Non-pigmented ciliary epithelial cell (primary cell): ENCODE measurements at places on chromosomes 11 and 22.

- no peak for DNase-seq
Observed at GRCh38 chr22:30990690-30991089, 21.6 kb downstream of the TUG1 start.

- no peak for DNase-seq
Observed at GRCh38 chr22:47373648-47374272, 611.3 kb downstream of the TBC1D22A start.

DNA sequence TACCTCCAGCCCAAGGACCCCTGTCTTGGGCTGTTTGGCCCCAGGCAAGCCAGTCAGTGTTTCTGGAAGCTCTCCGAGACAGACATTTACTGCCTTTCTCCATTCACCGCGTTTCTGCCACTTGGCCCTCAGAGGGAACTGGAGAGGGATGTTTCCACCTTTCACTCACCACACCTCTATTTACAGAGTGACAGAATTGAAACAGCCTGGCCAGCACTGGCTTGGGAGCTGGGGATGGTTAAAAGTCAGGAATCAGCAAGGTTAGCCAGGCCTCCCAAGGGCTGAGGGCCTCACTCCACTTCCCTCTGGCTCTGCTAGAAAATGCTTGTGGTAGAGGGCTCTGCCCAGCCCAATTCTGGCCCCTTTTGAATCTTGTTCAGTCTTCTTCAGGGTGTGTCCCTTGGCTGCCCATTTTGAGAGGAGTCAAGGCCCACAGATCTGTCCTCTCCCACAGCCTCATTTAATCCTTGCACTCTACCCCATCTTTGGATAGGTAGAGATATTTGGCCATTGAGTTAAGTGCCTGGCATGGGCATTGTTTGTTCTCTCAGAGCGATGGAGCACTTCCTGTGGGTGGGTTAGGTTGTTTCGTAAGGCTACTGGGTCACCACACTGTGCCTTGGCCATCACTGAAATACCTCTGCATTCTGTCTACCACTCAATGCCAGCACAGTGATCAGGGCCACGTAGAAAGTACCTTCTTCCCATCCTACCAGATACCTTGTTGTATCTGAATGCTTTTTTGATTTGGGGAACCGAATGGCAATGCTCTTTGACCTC, 119.2 kb downstream of the MICAL2 start:
- no peak for DNase-seq

GRCh38 chr11:127592371-127592770, 591.8 kb upstream of the KIRREL3 start:
- DNase-seq: no peak

- no peak for DNase-seq
Observed at GRCh38 chr11:71421392-71421950, 26.7 kb downstream of the DHCR7 start.

DNA sequence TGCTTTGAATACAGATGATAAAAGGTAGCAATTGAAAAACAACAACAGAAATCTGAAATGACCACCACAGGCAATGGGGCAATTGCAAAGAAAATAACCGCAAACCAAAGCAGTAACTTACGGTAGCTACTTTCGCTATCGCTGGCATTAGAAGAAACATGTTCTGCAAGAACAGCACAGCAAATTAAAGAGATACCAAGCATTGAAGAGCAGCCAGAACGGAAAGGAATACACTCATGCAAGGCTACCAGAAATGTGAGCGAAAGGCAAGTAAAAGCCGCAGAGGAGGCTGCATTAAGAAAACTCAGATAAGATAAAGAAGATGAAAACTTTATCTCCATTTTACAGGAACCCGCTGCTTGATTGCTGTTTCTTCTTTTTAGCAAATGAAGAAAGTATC, 194.1 kb upstream of the CCDC90B start:
- no peak for DNase-seq

GRCh38 chr11:71996946-71997345, 1.8 kb upstream of the IL18BP start:
- DNase-seq: no peak

- peak; percentile 31 for DNase-seq
Observed at GRCh38 chr22:45154383-45154782, 9.3 kb upstream of the NUP50 start.

DNA sequence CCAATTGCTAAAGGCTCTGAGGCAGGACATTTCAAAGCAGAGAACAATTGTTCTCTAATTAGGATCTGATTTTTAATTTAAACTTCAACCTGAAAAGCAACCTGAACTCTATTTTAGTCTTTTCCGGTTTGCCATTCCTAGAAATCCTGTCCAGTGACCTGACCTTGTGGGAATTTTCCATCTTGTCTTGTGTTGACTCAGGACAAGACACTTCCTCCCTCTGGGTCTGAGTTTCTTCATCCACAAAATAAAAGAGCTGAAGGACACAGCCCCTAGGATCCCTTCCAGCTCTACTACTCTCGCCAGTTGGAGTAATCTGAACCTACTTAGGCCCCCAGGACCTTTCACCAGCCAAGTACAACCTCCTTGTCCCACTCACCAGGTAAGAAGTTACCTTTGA, 66.5 kb upstream of the POU2AF1 start:
- no peak for DNase-seq

- no peak for DNase-seq
Observed at GRCh38 chr11:115581871-115582639, 77.8 kb upstream of the CADM1 start.

DNA sequence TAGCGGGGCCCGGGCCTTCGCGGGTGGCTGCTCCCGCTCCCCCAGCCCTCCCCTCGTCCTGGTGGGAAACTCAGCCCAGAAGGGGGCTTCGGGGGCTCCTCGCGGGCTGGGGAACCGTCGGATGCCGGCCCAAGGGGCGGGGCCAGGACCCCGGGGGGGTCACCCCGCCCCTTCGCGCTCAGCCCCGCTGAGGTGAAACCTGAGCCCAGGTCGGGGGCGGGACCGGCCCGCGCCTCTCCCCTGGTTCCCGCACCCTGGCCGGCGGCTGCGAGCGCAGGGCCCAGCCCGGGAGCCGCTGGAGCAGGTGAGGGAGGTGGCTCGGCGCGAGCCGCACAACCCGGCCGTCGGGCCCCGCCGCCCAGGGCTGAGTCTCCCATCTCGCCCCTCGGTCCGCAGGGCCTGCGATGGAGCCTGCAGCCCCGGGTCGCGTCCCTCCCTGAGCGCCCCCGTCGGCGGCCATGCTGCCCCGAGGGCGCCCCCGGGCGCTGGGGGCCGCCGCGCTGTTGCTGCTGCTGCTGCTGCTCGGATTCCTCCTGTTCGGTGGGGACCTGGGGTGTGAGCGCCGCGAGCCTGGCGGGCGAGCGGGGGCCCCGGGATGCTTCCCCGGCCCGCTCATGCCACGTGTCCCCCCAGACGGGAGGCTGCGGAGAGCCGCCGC, at the start of gene LARGE2:
TSS of gene LARGE2 (plus strand) at position 232 of the 658 bp plus-strand sequence. CDS start at position 459, 227 bp downstream.
- no peak for DNase-seq

- DNase-seq: no peak
Observed at GRCh38 chr22:36554098-36554497, 25.1 kb upstream of the EIF3D start.

DNA sequence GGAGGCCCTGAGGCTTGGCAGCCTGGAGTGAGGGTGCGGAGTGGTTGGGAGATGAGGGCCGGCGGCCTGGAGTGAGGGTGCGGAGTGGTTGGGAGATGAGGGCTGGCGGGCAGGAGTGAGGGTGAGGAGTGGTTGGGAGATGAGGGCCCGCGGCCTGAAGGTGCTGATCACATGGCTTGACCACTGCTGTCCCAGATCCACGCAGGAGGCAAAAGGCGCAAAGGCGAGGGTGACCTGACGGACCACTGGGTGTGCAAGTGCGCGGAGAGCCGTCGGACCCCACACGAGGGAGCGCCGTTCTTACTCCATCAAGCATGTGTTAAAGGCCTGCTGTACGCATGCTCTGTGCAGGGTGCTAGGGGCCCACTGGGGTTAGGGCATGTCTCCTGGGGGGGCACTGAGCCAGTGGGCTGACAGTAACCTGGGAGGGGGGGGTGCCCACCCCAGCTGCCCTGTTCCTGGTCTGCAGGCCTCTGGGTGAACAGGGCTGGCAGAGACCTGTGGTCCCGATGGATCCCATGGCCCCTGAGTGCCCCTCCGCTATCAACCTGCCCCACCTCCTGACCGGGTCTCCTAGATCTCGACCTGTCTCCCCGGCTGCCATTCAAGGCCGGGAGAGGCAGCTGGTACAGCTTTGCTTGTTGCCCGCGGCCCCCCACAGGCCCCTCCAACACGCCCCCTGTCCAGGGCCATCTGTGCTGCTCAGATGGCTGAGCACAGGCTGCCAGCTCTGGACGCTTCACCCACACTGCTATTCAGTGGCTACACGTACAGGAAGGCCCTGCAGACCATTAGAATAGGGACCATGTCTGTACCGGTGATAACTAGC, 21.1 kb downstream of the MRGPRD start:
- no peak for DNase-seq

GRCh38 chr11:17405232-17406005, 17.0 kb upstream of the KCNJ11 start:
- no peak for DNase-seq

- no peak for DNase-seq
Observed at GRCh38 chr11:35050541-35050995, 88.4 kb upstream of the CD44 start.

DNA sequence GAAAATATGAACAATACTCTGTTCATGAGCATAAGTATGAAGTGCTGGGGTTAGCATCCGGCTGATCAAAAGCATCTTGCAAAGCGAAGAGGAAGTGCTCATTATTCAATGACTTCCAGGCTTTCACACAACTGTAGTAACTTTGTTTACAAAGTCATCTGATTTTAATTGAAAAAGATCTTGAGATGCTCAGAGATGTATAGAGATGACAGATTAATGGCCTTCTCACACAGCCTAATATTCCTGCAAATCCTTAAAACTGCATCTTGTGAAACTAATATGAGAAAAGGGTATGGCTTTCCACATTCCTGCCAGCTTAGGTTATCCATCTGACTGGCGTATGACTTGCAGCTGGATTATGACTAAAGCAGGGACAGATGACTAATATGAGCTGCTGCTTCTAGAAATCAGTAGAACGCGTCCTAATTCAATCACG, 125.4 kb downstream of the CASP12 start:
- DNase-seq: peak; percentile 93

- no peak for DNase-seq
Observed at GRCh38 chr11:76795290-76795935, 12.3 kb downstream of the TSKU start.

GRCh38 chr22:43992331-43992821, 31.7 kb upstream of the PARVB start:
- DNase-seq: no peak

GRCh38 chr22:34886812-34887211, 179.1 kb upstream of the ISX start:
- no peak for DNase-seq

DNA sequence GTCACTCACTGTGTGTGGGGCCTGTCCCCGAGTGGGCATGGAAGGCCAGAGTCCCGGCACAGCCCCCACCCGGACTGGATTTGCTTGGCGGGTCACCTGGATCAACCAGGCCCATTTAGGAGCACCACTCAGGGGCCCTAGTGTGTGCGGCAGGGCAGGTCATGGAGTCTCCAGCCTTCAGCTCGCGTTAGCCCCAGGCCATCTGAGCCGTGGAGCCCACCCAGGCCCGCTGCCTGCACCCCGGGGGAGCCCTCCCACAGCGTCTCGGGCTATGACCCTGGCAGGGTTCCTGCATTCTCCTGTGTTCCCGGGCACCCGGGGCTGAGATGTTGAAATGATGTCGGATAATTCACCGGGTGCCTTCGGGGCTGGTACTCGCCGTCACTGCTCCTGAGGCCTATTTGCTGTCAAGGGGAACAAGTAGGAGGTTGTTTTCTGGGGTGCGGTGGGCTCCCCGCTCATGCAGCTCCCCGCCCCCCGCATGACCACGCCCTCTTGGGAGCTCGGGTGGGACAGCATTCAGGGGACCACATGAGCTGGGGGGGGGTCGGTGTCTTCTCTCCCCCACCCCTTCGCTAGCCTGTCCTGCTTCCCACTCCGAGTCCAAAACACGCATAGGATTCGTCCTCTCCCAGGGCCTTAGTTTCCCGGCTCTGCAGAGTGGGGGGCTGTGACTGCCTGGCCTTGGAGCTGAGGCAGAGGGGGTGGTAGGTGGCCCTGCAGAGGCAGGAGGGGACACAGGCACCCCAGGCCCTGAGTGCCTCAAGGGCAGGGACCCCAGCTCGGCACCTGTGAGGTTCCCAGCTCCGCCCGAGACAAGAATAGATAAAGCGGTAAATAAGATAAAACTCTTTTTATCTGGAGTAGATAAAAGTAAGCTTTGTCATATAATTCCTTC, 77.2 kb downstream of the KCNQ1 start:
- no peak for DNase-seq

GRCh38 chr11:80727315-80727714, 1286.5 kb upstream of the TENM4 start:
- DNase-seq: no peak

DNA sequence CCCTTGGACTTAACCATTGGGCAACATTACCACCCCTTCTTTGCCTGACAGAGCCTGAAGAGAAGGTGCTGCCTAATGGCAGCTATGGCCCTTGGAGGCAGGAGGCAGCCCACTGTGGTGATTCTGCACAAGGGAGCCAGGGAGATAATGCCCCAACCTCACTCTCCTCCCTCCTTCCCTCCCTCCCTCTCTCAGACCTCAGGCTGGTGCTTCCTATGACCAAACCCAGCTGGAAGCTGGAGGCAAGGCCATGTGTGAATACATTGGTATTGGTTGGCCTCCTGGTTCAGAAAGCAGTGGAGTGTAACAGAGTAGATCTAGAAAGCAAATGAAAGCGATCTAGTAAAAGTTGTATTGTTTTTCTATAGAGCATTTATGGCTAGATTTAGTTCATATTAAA, 233.1 kb downstream of the CSNK2A3 start:
- DNase-seq: no peak

GRCh38 chr22:43126501-43127165, 16.1 kb downstream of the BIK start:
- DNase-seq: peak; percentile 65

- DNase-seq: no peak
Observed at GRCh38 chr11:115348416-115348815, 155.8 kb downstream of the CADM1 start.

DNA sequence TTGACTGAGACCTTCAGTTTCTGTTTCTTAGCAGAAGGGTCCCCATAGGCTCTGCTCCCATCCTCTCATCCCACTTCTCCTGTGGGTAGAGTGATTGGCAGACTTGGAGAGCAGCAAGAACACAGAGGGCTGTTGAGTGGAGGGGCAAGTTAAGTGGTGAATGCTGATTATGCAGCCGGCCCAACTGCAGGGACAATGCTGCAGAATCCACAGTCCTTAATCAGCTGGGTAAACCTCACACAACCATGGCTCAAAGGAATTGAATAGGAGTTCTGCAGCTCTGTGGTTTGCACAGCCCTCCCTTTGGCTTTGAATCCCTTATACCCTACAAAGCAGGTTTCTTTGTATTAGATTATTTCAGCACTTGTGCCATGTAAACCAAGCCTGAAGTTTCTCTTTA, 161.1 kb downstream of the NAV2 start:
- DNase-seq: no peak
